GM12892 (cell line): ENCODE measurements at places on chromosomes 5 and 9.

- DNase-seq, result no peak
Observed at GRCh38 chr5:78526049-78526525, 122.5 kb downstream of the LHFPL2 start.

GRCh38 chr5:109305352-109305751 lies 104.4 kb downstream of the PJA2 start:
- DNase-seq, result no peak

DNA sequence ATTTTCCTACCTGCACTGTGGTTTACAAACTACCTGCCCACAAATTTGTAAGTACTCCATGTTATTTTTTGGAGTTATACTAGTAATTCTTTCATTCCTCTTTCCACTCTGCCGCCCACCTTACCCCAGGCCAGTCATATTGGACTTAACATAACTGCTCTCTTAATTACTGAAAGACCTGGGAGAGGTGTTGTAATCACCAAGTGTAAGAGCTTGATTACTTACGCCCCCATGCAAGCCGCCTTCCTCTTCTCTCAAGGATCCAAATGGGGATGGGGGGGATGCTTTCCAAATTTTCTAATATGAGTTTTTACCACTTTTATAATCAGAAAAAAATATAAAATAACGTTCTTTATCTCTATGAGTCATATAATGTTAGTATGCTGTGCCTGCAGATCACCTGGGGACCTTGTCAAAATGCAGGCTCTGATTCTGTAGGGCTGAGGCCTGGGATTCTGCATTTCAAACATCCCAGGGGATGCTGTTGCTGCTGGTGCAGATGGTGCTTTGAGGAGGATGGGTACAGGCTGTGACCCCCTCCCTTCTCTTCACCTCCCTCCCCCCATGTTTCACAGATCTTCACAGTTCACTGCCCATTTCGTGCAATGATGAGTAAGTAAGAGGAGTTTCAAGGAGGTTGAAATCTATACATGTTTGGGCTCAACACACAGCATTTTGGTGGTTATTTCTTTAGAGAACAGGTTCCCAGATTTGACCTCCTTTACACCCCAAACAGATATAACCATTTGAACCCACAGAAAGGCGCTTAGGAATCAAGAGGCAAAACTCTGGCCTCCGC lies 87.3 kb downstream of the SEC61B start:
- no peak for DNase-seq

- no peak for DNase-seq
Observed at GRCh38 chr5:178548746-178549145, 41.4 kb downstream of the COL23A1 start.

GRCh38 chr5:170632985-170633234 lies 129.1 kb downstream of the KCNIP1 start:
- DNase-seq, result peak; percentile 73

DNA sequence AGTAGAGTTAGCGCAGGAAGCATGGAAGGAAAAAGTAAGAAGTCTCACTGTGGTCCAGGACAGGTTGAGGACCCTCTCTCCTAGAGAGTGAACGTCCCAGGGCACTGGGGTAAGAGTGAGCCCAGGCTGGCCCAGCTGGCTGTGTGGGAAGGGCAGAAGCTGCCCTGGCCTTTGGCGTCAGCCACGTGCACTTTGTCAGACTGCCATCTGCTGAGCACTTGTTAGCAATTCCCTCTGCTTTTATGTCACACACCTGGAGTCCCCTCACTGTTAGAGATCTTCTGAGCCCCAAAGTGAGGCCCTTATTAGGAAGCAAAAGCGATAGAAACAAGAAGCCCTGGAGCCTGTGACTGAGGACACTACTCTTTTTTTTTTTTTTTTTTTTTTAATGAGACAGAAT lies 79.1 kb downstream of the UGCG start:
- no peak for DNase-seq

- no peak for DNase-seq
Observed at GRCh38 chr5:116525674-116526073, 48.9 kb downstream of the SEMA6A start.

DNA sequence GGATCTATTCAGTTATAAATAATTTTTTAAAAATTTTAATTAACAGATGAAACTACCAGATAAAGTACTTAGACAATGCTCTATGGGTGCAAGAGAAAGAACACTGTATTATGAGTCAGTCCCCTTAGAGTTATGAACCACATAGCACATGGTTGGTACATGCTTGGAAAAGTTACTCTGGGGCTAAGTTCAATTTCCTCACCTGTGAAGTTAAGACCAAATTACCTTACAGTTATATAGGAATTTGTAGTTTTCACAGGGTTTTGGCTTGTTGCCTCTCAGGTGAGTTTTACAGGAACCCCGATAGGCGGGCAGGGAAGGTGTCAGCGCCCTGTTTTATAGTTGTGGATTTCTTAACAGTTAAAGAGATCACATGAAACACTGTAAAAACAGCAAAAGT lies 1.2 kb downstream of the PANK3 start:
- DNase-seq, result no peak

GRCh38 chr5:133778636-133779035 lies 166.3 kb upstream of the FSTL4 start:
- DNase-seq, result no peak

DNA sequence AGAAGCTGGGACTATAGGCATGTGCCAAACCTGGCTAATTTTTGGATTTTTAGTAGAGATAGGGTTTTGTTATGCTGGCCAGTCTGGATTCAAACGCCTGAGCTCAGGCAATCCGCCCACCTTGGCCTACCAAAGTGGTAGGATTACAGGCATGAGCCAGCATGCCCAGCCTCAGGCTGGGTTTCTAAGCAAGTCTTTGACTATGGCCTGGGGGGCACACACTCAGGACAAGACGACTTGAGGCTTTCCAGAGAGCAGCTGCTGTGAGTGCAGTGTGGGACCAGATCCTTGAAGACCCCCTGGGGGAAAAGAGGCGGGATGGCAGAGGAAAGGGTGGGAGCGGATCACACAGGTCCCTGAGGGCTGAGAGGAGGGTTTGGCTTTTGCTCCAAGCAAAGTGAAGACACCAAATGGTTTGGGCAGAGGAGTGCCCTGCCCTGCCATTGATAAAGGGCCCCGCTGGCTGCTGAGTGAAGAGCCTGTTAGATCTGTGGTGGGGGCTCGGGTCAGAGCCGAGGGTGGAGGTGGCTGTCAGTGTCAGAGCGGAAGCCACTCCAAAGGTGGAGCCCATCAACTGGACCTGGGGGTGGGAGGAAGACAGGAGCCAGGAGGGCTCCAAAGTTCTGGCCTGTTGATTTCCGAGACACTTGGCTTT lies 46.8 kb upstream of the FUBP3 start:
- DNase-seq, result no peak

- no peak for DNase-seq
Observed at GRCh38 chr5:75009556-75010345, 42.6 kb downstream of the GCNT4 start.

GRCh38 chr5:35194635-35195471 lies 35.4 kb downstream of the PRLR start:
- no peak for DNase-seq

DNA sequence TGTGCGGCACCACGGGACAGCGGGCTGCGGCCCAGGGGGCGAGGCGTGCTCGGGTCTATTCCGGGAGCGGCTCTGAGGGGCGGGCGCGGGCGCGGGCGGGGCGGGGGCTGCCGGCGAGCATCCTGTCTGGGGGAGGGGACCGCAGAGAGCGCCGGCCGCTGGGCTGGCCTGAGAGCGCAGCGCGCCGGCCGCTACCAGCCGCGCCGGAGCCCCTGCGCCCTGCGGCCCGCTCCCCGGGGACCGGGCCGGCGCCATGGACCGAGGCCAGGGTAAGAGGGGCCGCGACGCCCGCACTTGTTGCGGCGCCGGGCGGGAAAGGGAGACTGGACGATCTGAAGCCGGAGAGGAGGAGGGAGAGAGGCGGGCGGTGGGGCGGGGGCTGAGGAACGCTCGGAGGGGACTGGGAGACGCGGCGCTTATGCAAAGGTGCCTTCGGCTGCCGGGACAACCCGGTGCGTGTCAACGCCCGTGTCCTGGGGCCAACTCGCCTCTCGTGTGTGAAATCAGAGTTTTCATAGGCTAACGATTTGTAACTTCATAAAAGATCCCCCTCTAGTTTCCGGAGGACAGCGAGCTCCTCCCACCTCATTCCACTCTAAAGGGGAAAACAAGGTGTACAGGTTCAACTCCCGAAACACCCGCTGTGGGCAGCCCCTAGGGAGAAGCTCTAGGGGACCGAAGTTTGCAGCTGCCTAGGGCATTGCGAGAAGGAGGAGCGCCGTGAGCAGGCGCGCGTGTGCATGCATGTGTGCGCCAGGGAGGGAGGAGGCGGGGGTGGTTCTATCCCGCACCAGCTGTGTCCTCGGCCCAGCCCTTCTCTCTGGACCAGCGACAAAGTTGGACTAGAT lies at the start of gene AFAP1L1:
Gene AFAP1L1 (plus strand): TSS at position 144 of the 848 bp plus-strand sequence. CDS start 110 bp downstream, at position 254.
- DNase-seq, result no peak

DNA sequence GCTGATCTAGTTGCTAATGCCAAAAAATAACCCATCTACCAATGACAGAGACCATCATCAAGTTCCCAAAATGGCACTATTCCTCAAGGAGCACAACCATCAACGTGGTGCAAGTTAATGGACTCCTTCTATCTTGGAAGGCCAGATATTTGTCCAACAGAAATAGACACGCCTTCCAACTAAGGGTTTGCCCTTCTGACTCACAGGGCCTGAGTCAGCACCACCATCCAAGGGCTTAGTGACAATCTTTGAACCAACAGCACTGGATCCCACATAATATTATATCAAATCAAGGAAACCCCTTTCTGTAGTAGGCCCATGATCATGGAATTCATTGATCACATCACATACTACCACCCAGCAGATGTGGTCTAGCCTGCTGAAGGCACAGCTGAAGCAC lies 84.3 kb downstream of the MED27 start:
- no peak for DNase-seq

DNA sequence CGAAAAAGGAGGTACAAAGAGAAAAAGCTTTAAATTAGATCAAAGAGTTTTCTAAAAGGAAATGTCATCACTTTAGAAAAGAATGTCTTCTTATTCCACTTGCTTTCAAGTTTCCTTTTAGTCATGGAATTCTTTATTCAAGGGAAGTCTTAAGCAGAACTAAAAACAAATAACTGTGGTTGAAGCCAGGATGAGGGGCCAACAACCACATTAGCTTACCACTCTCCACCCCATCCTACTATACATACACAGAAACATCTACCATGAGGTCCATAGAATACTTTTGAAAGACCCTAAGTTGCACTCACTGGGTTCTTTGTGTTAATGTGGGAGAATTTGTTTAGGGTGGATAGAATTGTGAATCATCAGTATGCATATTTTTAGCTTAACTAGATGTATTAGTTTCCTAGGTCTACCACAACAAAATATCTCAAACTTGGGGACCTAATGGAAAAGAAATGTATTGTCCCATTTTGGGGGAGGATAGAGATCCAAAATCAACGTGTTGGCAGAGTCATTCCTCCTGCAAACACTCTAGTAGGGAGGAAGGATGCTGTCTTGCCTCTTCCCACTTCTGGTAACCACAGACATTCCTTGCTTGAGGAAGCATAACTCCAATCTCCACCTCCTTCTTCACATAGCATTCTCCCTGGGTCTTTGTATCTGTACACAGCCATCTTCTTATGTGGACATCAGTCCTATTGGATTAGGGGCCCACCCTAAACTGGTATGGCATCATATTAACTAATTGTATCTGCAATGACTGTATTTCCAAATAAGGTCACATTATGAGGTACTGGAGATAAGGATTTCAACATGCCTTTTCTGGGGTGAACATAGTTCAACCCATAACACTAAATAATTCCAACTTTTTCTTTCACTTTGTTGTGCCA lies 239.4 kb downstream of the LURAP1L start:
- no peak for DNase-seq

DNA sequence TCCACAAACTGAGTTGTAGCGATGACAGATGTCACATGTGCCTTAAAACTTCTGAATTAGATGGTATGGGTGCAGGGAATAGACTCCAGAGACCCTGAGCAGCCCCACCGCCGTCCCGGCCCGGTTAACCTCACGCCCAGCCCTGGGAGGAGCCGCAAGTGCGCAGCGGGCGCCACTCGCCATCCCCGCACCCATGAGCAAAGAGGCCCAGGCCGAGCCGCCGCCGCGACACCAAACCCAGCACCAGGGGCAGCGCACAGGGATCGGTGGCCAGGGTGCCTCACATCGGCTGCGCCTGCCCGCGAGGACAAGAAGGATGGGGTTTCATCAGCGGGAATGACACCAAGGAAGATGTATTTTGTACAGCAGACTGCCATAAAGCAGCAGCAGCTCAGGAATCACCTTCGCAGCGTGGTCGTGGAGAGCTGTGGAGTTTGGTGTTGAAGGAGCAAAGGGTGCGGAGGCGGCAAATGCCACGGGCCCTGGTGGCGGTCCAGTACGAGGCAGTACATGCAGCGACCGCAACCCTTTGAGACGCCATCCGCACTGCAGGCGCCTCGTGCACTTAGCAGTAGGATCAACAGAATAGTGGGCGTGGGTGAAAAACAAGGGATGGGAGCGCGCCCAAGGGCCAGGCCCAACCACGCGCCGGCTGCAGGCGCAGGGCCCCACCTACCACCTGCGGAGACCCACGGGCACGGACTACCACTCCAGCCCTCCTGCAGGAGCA lies 89.7 kb downstream of the ZNF366 start:
- DNase-seq, result no peak
